ENCODE measurements at places on chromosomes 3 and 15.

GRCh38 chr3:58130591-58130990 lies 80.2 kb downstream of the DNASE1L3 start:
- DNase-seq = no peak

GRCh38 chr3:66485291-66485968 lies 15.4 kb downstream of the LRIG1 start:
- DNase-seq = no peak

DNA sequence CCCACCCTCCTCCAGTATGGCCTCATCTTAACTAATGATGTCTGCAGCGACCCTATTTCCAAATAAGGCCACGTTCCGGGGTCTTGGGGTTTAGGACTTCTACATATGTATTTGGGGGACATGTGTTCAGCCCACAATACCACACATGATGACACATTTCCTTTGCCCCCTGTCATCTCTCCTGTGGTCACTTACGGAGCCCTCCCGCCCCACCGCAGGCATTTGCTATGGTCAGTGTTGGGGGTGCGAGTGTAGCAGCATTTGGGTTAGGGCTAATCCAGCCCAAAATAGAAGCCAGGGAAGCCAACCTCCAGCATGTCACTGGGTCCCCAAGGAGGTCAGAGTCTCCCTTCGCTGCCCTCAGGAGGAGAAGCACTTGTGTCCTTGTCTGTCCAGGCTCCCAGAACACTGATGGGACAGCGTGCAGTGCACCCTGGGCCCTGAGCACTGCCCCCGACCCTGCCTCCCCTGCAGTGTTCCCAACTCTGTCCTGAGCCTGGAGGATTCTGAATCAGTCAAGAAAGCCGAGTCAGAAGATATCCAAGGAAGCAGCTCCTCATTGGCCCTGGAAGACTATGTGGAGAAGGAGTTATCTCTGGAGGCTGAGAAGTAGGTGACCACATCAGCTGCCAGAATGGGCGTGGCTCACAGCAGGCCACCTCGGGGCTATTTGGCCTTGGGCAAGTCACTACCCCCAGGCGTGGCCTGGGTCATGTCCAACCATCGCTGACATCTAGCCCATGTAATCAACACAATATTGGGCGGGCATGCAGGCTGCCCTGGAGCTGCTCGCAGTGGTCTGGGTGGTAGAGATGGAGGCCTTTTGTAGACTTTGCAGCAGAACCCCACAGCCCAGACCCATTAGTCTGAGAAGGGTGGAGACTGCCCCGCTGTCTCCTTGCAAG lies 46.9 kb upstream of the FGD5 start:
- DNase-seq = no peak

DNA sequence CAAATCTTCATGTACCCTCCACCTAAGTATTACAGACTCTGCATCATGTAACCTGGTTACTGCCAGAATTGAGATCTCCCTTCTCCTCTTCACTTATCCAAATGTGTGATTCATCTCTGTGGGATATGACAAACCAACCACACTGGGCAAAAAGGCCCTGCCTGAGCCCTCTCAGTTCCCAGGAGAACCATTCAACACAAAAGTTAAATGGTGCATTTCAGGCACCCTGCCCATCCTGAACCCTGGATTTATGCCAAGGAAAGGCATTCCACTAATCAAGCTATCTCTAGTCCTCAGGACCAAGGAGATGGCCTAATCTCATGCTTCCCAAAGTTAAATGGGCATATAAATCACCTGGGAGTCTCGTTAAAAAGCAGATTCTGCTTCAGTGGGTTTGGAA lies 108.5 kb downstream of the TNIK start:
- no peak for DNase-seq

GRCh38 chr15:27851858-27852210 lies 247.3 kb downstream of the OCA2 start:
- no peak for DNase-seq

DNA sequence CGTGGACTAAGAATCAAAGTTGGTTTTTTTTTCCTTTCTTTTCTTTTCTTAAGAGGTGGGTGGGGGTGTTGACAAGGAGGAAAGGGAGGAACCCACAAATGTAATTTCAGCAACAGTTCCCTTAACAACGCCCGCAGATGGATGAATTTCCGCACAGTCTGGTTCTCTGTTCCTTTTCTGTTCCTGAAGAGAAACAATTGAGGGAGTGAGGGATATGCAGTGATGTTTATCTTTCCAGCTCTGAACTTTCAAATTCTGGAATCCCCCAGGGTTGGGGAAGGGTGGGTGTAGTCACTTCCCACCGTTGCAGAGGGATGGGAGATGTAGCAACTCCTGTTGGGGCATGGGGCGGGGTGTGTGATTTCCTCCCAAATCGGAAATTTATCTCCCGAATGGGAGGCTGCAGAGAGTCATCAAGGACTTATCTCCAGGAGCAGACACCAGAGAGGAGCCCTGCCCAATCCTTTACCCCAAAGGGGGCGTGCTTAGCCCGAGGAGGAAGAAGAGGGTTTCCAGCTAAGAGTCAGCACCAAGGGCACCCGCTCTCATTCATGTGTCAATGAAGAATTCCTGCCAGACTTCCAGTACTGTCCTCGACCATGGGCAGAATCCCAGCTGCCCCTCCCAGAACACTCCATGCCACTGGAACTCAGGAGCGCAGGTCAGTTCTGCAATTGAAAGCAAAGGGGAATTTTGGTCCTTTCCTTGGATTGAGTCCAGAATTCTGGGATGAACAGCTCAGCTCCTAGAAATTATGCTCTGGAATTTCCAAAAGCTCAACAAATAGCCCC lies 35.0 kb upstream of the CFAP161 start:
- DNase-seq = no peak

GRCh38 chr3:16286751-16287543 lies 21.9 kb downstream of the OXNAD1 start:
- no peak for DNase-seq

GRCh38 chr3:116064646-116065045 lies 380.6 kb downstream of the LSAMP start:
- no peak for DNase-seq
